RPMI8226 (cell line): ENCODE measurements at places on chromosomes 3 and 15.

DNA sequence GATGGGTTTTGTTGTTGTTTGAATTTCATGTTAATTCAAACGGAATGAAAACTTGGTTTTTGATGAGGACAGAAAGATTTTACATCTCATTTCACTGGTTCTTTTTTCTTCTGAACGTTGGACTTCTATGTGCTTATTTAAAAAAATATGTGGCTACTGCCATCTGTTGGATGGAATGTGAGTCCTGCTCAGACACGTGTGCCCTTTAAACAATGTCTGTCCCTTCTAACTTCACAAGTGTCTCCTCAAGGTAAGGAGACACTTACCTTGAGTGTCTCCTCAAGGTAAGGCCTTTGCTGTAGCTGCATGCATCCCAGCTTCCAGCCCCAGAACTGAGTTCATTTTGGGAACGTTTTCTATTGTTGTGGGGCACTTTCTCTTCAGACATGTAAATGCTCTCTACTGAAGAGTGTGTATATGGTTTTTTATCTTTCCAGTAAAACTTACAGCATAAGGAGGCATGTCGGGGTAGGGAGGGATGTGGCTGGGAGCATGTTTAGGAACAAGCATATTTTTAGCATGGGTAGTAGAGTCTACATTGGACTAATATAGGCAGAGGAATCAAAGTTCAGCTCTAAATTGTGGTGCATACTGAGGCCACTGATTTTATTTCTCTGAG is 63.1 kb upstream of the UBE3A start:
- peak; percentile 69 for DNase-seq

DNA sequence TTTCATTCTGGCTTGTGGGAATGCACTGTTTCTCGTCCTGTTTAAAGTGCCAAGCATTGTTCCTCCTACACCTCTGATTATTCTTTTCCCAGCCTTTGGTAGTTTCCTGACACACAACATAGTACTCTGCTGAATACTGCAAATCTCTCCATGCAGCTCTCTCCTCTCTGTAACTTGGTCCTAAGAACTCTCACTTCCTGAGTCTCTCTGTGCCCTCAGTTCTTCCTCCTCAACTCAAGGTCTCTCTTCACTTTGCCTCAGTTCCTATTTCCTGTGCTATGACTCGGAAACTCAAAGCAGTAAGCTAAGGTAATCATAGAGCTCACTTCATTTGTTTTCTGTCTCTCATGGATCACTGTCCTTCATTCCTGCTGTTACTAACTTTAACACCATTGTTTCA is 113.4 kb downstream of the ZNF280D start:
- no peak for DNase-seq

DNA sequence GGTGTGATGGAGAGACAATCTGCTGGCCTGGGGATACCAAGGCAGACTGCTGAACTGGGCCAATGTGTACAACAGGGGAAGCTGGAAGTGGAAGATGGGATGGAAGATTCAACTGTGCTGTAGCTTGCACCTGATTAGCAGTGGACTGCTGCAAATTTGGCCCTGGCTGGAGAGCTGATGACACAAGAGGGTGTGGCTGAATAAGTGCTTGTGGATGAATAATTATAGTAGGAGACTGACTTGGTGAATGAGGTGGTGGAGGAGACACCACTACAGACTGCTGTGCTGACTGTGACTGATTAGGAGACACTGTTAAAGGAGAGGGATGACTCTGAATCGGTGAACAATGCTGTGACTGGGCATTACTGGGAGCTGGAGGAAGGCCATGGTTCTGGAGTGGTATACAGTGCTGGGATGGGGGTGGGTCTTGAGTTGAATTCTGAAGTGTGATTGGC is 52.5 kb downstream of the PHC3 start:
- peak; percentile 80 for DNase-seq

DNA sequence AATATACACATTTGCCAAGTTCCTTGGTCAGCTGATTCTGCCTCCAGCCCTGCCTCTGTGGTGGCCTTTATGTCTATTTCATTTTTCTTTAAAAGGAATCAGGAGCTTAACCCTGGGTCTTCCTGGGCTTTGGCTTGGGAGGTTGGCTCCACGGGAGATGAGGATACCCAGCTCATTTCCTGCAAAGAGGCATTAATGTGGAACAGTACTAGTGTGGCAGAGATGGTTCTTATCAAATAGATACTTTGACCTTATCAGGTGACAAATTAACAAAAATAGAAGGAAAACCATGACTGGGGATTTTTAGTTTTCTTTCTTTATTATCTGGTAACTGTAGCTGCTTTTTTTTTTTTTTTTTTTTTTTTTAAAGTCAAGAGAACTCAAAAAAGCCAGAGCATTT is 42.8 kb downstream of the BBS4 start:
- DNase-seq: no peak

- DNase-seq: no peak
Measured at GRCh38 chr3:188742755-188743550, 428.8 kb upstream of the TPRG1 start.
